Inflammatory macrophage (primary cell): ENCODE measurements at places on chromosomes 5 and 9.

GRCh38 chr9:130112538-130113151 is 58.9 kb downstream of the GPR107 start:
- DNase-seq, result no peak

- peak; percentile 59 for DNase-seq
Measured at GRCh38 chr9:137660144-137660543, 41.3 kb downstream of the EHMT1 start.

- DNase-seq, result no peak
Measured at GRCh38 chr9:70832492-70832891, 288.9 kb downstream of the TRPM3 start.

- DNase-seq, result no peak
Measured at GRCh38 chr9:81132318-81132717, 557.0 kb downstream of the TLE1 start.

GRCh38 chr9:114899995-114900394 is 30.4 kb downstream of the TNFSF8 start:
- DNase-seq, result peak; percentile 17

GRCh38 chr5:21049901-21050300 is 1061.9 kb upstream of the CDH18 start:
- no peak for DNase-seq
